ENCODE measurements at places on chromosomes 6 and 20.

DNA sequence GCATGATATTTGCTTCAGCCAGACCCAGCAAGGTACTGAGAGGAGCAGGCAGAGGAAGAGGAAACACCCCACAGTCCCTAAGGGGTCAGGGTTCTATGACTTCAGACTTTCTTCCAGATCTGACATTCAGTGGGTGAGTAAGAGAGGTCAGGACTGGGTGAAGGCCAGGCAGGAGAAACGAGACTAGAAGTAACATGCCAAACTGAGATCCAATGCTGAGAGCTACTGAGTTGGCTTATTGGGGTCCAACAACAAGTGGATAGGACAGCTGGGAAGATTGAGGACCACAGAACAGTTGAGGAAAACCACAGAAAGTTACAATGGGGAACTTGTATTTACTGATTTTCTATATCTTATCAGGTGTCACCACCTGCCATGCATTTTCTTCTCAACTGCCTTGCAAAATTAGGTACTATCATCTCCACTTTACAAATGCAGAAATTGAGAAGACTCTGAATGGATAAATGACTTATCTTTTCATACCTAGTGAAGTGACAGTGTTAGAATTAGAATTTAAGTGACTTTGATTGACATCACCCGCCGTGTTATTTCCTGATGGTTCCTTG is 43.8 kb upstream of the HIVEP1 start:
- no peak for DNase-seq

GRCh38 chr6:26071135-26071534 is 16.1 kb upstream of the HFE start:
- DNase-seq = no peak

DNA sequence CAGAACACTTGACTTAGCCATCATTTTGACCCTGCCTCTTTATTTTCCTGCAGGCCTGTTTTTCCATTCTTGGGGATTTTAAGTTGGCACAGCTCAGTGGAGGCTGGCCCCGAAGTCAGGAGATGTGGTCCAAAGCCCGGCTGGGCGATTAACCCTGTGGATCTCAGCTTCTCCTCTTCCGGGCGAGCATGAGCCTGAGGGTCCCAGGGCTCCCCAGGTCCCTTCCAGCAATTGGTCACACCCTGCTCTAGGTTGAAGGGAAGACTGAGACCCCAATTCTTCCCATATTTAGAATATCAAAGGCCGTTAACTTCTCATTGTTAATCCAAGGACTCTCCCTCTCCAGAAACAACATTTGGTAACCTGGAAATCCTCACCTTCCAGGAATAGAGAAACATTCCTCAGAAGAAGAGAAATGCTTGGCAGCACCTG is 2.3 kb downstream of the THBS2 start:
- no peak for DNase-seq

GRCh38 chr6:149064660-149065015 is 252.9 kb upstream of the TAB2 start:
- DNase-seq = no peak

GRCh38 chr20:16314320-16314719 is 258.9 kb downstream of the KIF16B start:
- DNase-seq = no peak

GRCh38 chr6:54267798-54268197 is 40.4 kb upstream of the TINAG start:
- no peak for DNase-seq

GRCh38 chr20:64119301-64119680 is 11.9 kb upstream of the NPBWR2 start:
- DNase-seq = no peak

GRCh38 chr20:1212607-1213396 is 9.5 kb downstream of the C20orf202 start:
- DNase-seq = peak; percentile 66

- no peak for DNase-seq
These were observed 41.5 kb downstream of the CTCFL start for GRCh38 chr20:57483287-57484050.

GRCh38 chr6:165704045-165704748 is 41.2 kb upstream of the PDE10A start:
- no peak for DNase-seq

- DNase-seq = no peak
These were observed 2.4 kb downstream of the C6orf132 start for GRCh38 chr6:42140032-42140431.

DNA sequence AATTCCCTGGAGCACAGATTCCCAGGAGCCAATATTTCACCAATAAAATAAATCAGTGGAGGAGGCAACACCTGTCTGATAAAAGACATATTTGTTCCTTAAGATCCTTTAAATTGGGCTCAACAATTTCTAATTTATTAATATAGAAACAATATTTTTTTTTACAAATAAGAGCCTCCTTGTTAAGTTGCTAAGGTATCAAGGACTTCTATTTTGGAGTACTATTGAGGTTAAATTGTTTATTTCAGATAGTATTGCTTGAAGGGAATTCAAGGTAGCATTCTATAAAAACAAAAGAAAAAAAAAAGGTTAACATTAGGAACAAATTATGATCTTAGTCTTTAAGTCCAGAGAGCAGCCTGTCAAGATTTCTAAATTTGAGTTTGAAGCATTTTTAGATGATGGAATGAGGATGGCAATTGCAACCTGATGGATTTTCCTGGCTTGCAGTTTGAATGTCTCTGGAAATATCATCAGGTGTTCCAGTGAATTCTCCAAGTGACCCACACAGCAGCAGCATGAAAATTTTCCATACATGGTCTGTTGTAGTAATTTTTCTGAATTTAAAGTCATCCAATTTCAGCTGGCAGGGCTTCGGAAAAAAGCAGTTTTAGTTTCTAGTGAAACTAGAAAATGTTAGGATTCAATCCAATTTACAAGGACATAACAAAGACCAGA is 19.3 kb upstream of the NCR2 start:
- no peak for DNase-seq

GRCh38 chr6:26241033-26241895 is 123.7 kb upstream of the BTN3A2 start:
- DNase-seq = no peak

DNA sequence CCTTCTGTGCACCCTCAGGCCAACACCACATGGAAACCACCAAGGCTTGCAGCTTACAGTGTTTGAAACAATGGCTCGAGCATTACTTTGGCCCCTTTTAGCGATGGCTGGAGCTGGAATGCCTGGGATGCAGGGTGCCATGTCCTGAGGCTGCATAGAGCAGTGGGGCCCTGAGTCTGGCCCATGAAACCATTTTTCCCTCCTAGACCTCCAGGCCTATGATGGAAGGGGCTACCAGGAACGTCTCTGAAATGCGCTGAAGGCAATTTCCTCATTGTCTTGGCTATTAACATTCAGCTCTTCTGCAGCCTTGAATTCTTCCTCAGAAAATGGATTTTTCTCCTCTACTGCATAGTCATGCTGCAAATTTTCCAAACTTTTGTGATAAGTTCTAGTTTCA is 29.9 kb upstream of the SERINC1 start:
- DNase-seq = no peak

DNA sequence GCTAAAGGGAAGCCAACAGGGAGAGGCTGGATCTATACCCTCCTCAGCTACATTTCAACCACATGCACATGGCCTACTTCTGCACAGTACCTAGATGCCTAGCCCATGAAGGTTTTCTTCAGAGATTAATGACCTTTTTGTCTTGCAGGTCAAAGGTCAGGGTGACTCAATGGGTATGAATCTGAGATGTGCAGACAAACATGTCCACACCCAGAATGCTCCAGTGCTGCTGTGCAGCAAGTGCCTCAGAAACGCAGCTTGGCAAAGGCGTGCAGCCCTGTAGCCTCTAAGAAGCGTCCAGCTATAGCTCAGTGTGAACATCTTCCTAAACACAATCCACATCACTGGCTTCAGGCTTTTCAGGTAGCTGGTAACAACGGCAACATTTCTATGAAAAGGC is 24.4 kb downstream of the MAP1LC3A start:
- no peak for DNase-seq

GRCh38 chr6:42915732-42916131 is at the start of gene PTCRA:
Gene PTCRA (plus strand): TSS chr6:42916053. CDS start chr6:42916070, 17 bp downstream.
- no peak for DNase-seq

DNA sequence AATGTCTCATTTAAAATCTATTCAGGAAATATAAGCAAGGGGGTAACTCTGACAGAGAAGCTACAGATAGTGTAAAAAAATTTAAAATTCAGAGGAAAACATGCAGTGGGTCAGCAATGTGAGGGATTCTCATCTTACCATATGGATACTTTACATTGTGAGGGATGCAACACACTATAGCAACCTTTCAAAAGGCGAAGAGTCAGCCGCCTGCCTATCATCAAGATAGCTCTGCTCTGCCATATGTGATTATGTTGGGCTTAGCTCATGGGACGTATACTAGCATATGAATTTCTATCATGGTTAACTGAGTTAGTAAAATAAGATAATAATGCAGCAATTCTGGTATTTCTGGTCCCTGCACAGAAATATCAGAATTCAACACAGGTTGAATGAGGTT is 130.9 kb downstream of the MAP3K7 start:
- no peak for DNase-seq

DNA sequence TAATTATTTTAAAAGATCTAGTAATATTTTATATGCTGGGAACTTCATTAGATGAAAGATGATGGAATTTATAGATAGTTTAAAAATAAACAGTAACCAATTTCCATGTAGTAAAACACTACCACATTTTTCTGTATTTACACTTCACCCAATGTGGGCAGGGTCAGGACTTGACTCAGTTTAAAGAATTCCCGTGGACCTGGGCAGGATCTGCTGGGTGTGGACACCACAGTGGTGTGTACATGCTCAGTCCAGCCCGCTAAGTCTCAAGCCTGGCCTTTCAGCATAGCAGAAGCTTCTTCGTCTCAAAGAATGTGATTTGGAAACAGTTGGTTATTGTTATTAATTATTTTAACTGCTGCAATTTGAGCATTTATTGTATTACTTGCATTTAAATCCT is 364.2 kb downstream of the SYNE1 start:
- no peak for DNase-seq

All from hypothalamus (tissue), 51 donors.